D341Med (cell line): ENCODE measurements at places on chromosomes 12 and 14.

GRCh38 chr14:86897704-86898513 lies 1095.1 kb downstream of the GALC start:
- DNase-seq = no peak

DNA sequence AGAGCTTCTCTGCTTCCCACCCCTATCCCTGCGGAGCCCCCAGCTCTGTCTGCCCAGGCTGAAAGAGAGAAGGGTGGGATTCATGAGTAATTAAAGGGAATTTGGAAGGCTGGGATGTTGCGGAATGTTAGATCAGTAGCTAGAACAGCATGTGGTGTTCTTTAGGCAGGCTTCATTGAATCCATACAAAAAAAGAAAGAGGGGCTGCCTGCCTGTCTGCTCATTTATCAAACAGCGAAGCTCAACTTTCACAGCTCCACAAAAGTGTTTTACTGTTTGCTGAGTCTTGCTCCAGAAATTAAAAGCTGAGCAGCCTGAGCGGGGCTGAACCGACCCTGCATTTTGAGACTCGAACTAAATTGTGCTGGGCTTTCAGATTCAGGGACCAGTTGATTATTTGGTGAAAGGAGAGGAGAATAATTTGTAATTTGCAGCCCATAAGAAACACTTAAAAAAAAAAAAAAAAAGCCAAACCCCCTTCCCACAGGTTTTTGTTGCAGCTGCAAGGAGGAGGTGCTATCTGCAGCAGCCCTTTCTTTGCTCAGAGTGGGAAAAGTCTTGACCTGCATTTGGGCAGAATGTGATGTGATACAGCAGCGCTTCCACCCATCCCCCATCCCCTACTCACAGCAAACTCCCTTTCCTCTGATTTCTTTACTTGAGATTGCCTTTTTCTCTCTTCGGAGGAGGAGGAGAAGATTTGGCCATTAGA lies 89.7 kb downstream of the RFX4 start:
- DNase-seq = no peak

DNA sequence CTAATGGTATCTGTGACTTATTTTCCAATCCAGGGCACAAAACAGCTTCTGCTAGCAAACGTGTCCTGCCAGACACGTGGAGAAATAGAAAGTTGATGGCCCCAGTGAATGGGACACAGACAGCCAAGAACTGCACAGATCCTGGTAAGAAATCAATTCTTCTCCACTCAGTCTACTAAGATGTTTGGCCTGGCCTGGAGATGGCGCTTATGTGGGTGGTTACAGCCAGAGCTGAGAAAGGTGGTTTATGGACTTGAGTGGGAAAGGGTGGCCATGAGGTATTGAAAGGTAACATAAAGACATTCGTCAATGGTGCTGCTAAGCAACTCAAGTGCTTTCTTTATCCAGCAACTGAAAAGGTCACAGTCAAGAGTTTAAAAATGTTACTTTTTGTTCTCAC lies 2.9 kb downstream of the SLC24A4 start:
- DNase-seq = no peak

- peak; percentile 80 for DNase-seq
Measured at GRCh38 chr12:124032265-124032886, 59.4 kb downstream of the ZNF664 start.

DNA sequence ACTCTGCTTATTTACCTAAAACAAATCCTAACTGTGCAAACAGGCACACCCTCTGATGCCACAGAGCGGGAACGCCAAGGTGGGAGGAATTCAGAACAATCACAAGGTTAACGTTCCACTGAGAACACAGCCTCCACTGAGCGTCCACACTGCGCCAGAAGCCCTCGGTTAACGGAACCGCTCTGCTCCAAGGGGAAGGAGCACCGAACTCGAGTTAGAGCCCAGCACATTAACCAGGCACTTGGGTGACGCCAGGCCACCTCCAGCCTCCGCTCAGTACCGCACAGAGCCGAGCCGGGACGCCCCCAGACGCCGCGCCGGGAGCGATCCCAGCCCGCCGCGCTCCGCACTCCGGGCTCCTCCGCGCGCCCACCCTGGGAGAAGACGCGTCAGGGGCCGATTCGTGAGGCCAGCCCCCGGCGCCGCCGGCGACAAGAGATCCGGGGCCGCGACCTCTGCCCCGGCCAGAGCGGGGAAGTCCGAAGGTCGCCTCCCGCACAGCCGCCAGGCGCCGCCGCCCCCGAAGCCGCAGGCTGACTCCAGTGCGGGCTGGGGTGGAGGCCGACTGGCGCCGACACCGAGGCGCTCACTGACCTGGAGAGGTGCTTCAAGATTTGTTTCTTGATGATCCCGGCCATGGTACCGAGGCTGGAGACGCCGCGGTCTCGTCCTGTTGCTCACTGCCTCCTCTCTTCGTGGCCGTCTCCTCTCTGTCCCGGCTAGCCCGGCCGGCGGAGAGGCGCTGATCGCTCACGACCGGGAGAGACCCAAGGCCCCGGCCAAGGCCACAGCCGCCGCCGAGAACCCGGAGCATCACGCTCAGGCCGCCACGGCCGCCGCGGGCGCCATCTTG lies 450 bp downstream of the BLTP3B start:
- peak; percentile 70 for DNase-seq

GRCh38 chr12:30774599-30774998 lies 19.8 kb upstream of the CAPRIN2 start:
- DNase-seq = no peak

DNA sequence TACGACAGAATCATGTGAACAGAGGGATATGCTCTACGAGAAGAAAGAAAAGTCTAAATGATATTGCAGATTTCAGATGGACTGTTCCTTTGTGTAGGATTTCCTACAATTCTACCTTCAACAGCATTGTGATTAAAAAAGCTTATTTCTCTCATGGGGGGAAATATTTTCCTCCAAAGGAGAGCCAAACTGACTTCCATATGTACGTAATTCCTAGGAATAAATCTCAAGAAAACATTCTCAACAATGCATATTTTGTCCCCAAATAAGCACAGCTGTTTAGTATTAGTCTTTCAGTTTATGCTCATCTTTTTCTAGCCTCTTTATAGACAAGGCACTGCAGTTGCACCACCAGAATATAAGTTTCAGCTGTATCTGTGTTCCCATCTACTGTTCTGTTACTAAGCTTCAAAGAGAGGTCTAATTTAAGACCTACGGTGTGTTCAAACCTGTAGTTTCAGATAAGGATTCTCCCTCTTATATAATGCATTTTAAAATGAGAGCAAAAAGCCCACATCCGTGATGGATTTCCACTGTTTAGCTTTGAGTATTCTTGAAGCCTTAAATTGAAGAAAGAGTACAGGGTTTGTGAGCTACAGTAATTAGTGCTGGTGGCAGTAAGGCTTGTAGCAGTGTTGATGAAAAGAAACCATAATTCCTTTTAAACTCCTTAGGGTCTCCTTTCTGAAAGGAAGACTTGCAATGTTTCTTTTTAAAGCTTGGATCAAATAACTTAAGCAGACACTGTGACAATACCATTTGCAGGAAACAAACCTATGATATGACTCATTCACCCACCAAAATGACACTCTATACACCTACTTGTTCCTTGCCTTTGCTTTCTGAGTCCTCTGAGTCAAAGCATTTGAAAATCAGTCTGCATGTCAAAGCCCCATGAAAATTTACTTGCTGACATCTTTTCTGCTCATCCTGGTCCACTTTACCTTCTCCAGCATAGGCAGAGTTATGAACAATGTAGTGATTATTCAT lies 754.1 kb downstream of the NOVA1 start:
- no peak for DNase-seq

- DNase-seq = no peak
Measured at GRCh38 chr14:103318750-103319419, 15.2 kb upstream of the EIF5 start.

DNA sequence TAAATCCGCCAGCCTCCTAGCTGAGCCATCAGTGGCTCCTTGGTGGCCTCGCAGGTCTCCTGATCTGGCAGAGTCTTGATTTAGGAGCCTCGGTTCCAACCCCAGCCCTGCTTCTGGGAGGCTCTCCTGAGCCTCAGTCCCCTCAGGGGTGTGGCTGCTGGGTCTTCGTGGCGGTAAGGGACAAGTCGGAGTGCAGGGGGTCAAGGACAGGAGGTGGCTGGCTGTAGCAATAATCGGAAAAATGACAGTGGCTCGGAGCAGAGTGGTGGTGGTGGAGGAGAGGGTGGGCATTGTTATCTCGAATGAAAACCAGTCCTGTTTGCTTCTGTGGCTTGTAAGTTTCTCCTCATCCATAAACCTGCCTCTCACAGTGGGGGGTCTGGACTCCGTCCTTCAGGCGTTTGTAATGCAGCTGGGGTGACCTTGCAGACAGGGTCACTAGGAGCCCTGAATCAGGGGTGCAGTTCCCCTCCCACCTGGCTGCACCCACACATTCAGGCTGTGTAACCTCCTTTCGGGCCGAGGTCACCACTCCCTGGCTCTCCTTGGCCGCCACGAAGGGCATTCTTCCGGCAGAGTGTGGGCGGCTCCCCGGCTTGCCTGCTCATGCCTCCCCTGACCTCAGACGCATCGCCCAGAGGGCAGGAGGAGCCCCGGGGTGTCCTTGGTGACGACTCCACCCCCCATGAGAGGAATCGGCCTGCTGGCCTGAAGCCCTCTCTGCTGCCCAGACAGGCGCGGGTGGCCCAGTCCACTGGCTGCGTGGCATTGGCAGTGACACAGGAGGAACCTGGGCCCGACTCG lies 8.1 kb downstream of the BCL7A start:
- no peak for DNase-seq

DNA sequence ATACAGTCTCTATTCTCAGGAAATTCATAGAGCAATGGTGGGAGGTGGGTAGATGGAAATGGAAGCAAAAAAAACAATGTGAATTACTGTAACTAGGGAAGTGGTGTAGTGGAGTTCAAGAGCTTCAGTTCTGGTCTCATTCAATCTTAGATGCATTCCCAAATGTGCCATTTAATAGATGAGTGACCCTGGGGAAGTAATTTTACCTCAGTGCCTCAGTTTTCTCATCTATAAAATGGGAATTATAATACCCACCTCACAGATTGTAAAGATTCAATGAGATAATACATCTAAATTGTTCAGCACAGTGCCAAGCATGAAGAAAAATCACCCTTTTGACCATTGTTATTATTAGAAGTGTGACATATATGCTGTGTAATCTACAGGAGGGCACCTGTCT lies 173.1 kb downstream of the SLC38A4 start:
- DNase-seq = no peak

- DNase-seq = no peak
Measured at GRCh38 chr12:69383074-69383473, 23.5 kb downstream of the YEATS4 start.

- DNase-seq = no peak
Measured at GRCh38 chr12:32117316-32117715, 10.7 kb downstream of the BICD1 start.

- no peak for DNase-seq
Measured at GRCh38 chr14:99224116-99224910, 47.7 kb downstream of the BCL11B start.

DNA sequence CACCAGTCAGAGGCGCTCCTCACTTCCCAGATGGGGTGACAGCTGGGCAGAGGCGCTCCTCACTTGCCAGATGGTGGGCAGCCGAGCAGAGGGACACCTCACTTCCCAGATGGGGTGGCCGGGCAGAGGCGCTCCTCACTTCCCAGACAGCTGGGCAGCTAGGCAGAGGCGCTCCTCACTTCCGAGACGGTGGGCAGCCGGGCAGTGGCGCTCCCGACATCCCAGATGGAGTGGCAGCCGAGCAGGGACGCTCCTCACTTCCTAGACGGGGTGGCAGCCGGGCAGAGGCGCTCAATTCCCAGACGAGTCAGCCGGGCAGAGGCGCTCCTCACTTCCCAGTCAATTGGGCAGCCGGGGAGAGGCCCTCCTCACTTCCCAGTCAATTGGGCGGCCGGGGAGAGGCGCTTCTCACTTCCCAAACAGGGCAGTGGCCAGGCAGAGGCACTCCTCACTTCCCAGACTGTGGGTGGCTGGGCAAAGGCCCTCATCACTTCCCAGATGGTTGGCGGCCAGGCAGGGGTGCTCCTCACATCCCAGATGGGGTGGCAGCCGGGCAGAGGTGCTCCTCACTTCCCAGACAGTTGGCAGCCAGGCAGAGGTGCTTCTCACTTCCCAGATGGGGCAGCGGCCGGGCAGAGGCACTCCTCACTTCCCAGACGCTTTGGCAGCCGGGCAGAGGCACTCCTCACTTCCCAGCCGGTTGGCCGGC lies 143.8 kb upstream of the ARID2 start:
- no peak for DNase-seq
